Mucosa of gallbladder (tissue), 1 donor: ENCODE measurements at places on chromosomes 5 and 9.

DNA sequence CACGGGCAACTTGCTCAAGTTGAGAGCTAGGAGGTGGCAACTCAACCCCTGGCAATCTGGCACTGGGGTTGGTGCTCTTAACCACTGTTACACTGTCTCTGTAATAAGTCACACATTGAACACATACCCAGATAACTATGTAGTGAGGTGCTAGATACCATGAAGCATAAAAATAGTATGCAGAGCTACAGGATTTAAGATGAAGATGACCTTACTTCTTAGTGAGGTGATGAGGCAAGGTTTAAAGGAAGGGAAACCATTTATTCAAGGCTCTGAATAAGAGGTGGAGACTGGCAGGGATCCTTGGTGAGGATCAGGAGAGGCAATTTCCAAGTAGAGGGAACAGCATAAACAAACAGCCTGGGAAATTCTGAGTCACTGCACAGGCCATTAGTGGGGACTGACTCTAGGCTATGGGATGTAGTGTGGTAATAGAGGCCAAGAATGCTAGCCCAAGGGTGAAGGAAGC, 67.6 kb upstream of the NR3C1 start:
- no peak for DNase-seq

- DNase-seq, result no peak
These were observed 35.9 kb downstream of the COL23A1 start for GRCh38 chr5:178554311-178554710.

DNA sequence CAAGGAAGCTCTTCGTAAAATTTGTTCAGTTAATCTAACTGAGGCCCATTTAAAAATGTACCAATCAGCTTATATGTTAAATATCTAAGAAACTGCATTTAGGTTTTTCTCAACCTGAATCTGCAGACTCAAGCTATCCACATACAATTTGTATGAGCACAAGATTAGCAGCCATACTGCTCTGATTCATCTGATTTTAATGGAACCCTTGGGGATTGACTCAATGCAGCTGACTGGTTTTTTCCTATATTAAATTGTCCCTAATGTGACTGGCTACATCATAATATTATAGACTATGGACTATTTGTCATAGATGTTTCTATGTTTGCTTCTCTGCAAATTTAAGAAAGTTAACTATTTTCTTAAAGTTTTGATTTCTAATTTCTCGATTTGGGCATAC, 451.0 kb upstream of the TUSC1 start:
- no peak for DNase-seq

- DNase-seq, result no peak
These were observed 289.7 kb downstream of the PBX3 start for GRCh38 chr9:126036881-126037291.

GRCh38 chr9:132997591-132997990, 19.1 kb downstream of the GFI1B start:
- no peak for DNase-seq

GRCh38 chr9:33124046-33124445, 43.1 kb downstream of the B4GALT1 start:
- DNase-seq, result no peak
